ENCODE measurements at places on chromosomes 6 and 20.

DNA sequence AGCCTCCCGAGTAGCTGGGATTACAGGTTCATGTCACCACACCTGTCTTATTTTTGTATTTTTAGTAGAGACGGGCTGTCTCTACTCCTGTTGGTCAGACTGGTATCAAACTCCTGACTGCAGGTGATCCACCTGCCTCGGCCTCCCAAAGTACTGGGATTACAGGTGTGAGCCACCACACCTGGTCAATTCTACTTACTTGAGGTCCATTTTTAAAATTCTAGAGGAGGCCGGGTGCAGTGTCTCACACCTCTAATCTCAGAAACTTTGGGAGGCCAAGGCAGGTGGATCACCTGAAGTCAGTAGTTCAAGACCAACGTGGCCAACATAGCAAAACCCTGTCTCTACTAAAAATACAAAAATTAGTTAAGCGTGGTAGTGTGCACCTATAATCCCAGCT is 7.8 kb downstream of the RIPOR3 start:
- DNase-seq: no peak

DNA sequence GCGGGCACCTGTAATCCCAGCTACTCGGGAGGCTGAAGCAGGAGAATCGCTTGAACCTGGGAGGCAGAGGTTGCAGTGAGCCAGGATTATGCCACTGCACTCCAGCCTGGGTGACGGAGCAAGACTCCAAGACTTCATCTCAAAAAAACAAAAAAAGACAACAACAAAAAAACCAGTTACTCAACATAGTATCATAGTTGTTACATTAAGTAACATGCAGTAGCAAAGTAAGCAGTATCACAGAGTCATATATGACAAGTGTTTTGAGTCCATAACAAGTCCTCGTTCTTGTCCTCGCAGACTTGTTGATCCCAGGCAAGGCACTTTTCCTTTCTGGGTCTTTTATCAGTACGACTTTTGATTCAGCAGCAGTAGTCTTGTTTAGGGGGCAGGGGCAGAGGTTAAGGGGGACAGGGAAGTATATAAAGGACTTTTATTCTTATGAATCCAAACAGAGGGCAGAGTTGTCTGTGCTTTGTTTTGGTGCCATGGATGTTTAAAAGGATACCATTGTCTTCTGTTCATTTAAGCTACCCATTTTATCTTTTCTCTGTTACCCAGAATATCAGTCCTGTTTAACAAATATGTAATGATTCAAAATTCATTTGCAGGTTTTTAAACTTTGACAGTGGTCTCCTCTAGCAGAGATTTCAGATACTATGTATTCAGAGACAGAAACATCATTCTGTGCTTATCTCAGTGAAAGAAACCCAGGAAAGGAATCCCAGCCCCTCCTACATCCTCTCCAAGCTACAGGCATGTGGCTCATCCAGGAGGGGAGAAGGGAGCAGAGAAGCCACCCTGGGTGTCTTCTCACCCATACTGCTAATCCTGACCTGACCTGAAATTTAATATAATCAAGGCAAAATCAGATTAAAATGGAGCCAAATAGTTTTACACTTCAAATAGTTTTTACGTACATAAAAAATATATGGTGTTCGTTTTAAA is 137.9 kb upstream of the EDN1 start:
- no peak for DNase-seq

DNA sequence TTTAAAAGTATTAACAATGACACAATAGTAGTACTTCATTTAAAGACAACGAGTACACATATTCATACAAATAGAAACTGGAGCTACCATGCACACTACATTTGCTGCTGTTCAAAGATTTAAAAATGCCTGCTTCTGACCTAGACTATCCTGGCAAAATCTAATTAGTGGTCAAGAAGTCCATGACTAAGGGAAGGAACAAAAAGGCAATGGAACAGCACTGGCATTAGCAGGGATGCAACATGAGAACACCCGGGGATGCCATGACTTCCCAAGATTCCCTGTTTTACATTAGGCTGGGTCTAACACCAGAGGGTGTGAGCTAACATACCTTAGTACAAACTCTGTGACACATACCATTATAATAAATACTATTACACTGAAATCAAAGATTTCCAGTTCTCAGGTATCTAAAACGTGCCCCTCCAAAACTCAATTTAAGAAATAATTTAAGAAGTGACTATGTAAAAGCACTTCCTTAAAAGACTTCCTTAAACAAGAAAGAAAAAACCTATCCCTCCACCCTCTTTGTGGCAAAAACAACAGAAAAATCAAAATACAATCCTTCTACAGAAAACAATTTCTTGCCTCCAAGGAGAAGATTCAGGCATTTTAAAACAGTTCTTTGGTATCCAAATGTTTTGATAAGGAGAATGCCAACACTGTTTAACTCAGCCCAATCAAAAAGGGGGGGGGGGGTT is 25.5 kb downstream of the CHD6 start:
- DNase-seq: no peak

DNA sequence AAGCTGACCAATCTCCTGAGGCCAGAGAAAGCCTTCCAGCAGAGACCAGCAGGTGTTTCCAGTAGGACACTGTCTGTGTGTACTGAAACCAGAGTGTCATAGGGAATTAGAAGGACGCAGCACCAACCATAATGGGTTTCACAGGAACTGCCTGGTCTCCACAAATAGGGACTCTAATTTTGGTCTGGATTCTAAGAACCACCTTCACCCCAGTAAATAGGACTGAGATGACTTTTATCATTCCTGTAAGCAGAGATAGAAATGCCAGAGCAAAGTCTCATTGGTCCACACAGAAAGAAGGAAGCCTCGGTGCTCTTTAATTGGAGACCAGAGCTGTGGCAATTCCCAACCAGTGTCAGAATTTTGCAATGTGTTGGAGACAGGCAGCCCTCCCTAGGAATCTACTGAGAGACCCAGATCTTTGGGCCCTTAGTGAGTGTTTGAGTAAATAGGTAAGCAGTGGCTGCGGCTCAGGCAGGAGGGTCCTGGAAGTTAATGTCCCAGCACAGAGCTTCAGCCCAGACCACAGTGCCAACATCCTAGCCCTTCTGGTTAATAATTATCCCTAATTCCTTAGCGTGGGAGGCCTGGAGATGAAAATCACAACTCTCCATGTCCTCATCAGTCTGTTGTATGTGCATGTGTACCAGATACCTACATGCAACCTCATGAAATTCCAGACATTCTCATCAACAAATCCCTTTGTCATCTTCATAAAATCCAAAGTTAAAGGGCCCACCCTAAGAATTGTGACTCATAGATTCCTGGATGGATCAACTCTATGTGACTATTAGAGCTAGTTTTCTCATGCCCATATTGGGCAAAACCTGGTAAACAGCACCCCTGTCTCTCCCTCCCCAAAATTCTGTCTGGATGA is 81.2 kb downstream of the UNC5CL start:
- peak; percentile 97 for DNase-seq

DNA sequence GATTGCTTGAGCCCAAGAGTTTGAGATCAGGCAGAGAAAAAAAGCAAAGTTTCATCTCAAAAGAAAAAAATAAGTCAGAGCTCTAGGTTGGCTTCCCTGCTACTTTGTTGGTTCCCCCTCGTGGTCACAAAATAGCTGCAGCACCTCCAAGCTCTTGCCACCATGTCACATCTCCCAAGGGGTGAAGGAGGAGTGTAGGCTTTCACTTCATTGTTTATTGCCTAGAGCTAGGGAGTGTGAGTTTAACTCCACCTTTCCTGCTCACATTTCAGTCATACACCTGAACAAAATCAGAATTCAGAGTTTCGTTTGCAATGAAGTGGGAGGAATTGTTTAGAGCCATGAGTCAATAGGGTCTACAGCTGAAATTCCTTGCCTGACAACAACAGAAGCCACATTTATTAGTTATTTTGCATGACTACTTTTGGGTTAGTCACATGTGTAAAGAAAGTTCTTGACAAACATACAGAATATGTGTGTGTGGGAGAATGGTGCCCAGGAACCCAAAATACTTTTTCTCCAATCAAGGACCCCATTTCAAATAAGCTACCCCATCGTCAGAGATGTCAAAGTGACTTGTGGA is 56.2 kb upstream of the UFL1 start:
- DNase-seq: no peak

- DNase-seq: no peak
Observed at GRCh38 chr20:37866051-37866450, 36.9 kb upstream of the VSTM2L start.
